T-helper 1 cell (primary cell): ENCODE measurements at places on chromosomes 5 and 9.

DNA sequence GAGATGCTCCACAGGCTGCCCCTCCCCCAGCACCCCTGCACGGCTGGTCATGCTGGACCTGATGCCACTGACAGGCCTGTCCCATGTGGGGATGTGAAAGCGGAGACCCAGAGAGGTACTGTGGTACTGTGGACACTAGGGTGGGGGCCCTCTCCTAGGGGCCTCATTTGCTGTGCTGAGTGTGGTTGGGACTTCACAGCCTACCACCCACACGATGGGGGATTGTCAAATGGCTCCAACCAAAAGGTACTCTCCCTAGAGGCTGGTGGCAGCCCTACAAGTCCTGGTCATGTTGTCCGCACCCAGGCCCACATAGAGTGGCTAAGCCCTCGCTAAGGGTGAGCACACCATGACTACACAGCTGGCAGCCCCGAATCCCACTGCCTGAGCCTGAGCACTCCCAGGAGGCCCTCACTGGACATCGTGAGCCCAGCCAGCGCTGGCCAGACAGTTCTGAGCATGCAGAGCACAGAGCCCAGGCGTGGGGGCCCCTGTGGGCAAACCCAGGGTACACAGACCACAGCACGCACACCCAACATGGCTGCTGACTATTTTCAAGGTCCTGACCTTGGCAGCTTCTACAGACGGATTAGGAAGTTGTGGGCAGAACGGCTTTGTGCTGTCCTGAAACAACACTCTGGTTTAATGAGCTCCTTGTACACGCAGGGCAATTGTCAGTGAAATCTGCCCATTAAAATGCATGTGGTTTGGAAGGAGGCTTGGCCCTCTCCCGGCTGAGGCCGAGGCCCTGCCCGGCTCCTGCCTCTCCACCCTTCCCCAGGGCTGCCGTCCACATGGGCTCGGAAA is 214.1 kb downstream of the HSPA4 start:
- DNase-seq, result no peak

DNA sequence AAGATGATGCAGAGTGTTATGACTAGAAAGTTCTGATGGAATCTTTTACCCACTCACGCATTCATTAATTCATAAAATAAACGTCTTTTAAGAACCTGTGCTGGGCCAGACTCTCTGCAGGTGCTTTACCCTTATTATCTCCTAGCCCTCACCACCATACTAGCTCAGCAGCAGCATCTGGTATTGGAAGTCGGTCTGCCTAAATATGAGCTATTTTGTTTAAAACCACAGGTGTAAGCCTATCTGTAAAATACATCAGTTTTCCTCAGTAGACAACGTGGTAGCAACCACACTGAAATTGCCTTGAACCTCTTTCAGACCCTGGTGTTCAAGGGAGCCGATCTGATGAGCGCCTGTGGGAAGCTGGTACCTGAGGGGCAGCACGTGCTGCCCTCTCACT is 69.4 kb downstream of the PPIC start:
- DNase-seq, result no peak

DNA sequence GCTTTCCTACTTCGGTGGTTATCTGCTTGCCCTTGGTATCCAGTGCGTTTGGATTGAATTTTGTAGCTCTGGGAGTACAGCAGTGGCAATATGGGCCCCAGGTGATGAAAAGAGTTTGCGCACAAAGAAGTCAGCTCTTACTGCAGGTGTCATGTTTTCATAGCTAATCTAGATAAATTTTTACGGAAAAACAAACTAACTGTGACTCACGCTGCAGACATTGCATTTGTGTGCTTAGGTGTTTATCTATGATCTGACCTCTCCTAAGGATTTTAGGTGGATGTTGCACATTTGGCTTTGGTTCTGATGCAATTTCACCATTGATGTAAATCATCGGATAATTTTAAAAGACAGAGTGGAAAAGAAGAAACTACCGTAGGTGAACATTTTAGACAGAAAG is 92.1 kb downstream of the VCAN start:
- DNase-seq, result no peak

DNA sequence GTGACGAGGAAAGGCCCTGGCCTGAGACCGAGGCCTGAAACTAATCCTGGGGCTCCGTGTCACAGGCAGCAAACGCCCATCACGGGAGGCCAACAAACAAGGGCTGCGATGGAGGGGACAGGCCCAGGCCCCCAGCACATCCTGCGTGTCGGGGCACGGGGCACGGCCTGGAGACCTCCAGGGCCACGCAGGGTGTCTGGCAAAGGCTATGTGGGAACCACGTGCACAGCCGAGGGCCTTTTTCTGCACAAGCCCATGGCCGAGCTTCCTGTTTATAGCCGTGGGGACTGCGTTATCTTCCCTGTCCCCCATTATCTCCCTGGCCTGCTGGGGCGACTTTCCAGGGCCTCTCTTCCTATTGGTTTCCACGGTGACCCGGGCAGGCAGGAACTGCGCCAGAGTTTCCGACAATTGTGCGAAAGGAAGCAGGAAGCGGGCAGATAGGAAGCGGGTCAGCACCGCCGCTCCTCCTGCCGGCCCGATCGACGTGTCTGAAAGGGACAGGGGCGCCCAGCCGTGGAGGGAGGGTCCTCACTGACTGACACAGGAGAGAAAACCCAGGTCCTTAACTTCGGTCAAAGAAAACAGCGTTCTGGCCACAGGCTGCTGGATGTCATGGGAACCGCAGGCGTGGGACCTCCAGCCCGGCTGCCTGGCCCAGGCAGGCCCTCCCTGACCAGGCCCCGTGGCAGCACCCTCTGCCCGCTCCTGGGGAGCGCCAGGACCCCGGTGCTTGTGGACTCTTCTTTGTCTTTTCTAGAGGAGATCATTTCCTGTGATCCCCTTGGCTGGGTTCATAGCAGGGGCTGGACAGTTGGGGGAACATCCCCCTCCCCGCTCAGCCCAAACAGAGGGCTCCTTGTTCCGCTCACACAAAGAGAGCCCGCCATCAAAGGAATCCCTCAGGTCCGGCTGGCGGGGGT is 29.1 kb upstream of the SEC16A start:
- no peak for DNase-seq

GRCh38 chr9:137054932-137055384 is 1.1 kb upstream of the ENTPD2 start:
- DNase-seq, result no peak
